ENCODE measurements at places on chromosomes 3 and 15.

GRCh38 chr15:44712346-44713005, 1.2 kb downstream of the B2M start:
- DNase-seq = no peak

- DNase-seq = no peak
Observed at GRCh38 chr3:135878501-135878900, 87.0 kb upstream of the PPP2R3A start.

DNA sequence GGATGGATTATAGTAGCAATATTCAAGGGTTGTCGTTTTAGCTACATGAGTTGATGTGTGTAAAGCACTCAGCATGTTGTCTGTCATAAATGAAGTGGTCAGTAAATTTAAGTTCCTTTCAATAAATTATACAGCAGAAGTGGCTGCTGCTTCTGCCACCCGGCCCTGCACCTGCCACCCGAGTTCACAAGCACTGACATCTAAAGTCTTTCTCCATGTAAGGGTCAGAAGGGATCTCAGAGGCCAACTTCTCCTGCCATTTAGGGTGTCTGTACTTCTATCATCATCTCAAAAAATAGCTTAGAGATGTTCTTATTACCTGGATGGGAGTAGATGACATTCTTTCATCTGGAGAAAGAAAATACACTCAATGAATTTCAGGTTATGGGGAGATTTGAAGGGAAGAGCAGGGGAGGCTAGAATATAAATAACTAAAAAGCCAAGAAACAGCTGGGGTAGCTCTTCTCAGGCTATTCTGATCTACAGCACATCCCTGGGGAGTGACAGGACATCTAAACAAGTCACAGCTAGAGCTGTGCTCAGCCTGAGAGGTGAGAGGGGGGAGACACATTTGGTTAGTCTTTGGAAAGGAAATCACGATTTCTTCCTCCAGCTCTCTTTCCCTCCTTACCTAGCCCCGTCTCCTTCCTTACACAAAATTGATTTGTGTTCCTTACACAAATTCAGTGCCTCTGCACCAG, 8.0 kb downstream of the GCSAM start:
- DNase-seq = no peak

DNA sequence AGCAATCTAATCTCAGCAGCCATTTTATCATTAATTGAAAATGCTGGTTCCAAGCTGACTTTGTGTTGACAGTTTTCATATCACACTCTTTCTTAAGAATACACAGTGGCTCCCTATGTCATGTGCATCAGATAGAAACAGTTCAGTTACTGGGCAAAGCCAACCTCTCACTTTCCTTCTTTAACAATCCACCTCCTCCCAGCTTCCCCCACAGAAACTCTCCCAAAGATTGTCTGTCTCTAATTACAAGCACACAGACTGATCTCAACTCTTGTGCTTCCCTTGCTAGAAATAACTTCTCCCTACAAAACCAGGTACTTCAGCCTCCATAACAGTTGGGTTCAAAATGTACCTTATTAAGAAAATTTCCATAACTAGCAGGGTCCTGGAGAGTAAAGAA, 228.9 kb upstream of the WNT5A start:
- DNase-seq = no peak

GRCh38 chr3:174959556-174960065, 100.5 kb downstream of the NAALADL2 start:
- no peak for DNase-seq

DNA sequence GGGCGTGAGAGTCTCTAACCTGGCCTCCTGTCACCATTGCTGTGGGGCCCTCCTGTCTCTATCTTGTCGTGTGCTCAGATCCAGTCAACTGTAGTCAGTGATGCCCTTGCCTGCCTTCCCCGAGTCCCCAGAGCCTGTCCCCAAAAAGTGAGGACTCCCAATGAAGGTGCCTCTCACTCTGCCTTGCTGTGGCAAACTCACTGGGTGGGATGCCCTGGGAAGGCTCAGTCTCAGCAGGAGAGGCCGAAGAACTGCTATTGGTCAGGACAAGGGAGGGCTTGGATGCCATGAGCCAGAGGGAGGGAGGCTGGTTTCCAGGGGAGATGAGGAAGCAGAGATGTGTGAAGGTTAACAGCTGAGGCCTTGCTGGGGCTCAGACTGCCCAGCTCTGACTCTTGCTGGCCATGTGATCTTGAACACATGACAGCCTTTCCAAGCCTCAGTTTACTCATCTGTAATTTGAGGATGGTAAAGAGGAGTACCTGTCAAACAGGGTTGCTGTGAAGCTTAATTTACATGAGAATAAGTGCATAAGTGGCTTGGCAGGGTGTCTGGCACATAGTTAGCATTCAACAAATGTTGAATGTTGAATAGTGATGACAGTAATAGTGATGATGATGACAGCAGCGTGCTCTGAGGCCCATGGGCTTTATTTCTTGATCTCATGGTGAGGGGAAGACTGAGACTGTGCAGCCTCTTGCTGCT, 8.2 kb downstream of the KY start:
- no peak for DNase-seq

DNA sequence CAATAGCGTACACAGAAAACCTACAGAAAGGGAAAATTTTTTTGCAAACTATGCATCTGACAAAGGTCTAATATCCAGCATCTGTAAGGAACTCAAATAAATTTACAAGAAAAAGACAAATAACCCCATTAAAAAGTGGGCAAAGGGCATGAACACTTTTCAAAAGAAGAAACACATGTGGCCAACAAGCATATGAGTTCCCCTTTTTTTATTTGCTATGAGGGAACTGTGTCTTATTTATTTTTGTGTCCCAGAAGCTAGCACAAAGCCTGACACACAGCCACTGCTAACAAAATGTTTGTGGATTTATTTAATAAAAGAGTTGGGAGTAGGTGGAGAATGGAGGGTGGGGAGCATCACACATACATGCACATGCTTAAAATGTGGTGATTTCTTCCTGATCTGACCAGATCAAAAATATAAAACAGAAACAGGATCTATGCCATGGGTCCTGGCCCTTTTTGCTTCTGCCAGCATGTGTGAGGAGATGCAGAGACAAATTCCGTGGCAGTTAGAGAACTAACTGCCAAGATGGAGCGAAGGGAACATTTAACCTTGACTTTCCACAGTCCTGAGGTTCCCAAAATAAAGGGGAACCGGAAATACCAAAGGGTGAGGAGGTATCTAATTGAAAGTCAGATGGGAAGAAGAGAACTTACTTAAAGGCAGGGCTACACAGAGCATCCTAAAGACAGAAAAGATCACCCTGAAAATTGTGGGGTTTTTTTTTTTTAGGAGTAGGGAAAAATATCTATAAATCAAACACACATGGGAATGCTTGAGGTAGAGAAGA, at the start of gene TMEM202:
TMEM202 (plus strand) TSS at position 510 of the 793 bp plus-strand sequence; CDS start at position 532, 22 bp downstream.
- DNase-seq = no peak

GRCh38 chr3:112253301-112253971, 40.6 kb downstream of the SLC9C1 start:
- DNase-seq = no peak

GRCh38 chr3:180253283-180253682, 216.5 kb upstream of the PEX5L start:
- DNase-seq = no peak

DNA sequence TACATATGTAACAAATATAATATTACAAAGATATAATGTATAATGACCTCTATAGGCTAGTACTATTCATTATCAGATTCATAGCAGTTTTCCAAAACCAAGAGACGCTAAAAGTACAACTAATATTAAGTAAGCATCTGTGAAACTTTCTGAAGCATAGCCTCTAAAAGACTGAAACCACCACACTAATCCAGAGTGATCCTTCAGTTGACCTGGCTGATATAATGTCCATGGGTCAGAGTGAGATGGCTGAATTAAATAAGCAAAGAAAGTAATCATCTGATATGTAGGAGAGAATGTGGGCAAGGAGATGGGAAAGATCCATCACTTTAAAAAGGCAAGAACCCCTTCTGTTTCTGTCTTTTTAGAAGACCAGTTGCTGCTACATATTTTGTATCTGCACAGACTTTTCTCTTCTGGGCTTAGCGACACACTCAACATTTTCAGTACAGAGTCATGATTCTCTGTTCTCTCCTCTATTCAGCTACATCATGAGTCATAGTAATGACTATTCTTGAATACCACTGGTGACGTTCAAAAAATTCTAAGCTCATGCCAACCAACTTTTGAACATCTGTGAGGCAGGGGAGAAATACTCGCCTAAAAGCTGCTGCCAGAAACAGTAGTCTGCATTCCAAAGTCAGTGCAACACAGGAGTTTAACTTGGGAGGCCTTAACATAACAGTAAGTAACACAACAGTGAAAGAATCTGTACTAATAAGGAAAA, 149.6 kb downstream of the MAGI1 start:
- DNase-seq = no peak

DNA sequence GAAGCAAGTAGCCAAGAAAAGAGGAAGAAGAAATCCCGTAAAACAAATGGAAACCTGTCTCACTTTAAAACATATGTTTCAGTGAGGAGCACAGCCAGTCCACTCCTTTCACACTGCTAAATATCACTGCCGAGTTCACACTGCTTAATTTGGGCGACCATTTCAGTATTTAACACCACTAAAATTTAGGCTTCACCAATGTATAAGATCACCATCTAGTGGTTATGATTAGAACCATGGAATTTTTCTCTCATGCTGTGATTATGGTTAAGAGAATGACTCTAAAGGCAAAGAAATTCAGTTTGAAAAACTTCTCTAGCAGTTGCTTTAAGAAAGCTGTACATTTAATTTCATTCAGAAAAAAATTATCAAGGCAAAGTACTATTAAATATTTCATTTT, 16.6 kb downstream of the SLC4A7 start:
- no peak for DNase-seq

DNA sequence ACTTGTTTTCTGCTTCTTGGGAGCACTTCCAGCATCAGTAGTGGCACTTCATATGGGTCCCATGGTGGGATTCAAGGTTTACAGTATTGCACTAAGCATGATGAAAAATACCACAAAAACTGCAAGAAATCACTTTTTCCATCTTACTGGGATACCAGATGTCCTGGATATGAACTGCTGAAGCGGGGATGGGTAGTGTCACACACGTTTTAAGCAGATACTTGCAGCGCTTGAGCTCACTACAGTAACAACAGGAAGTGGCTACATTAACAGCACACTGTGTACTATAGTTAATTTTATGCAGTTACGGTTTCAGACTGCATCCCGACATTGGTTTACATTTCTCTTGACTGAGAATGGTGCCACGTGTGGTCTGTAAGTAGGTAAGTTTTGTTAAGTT, 3.5 kb upstream of the ISG20 start:
- no peak for DNase-seq

DNA sequence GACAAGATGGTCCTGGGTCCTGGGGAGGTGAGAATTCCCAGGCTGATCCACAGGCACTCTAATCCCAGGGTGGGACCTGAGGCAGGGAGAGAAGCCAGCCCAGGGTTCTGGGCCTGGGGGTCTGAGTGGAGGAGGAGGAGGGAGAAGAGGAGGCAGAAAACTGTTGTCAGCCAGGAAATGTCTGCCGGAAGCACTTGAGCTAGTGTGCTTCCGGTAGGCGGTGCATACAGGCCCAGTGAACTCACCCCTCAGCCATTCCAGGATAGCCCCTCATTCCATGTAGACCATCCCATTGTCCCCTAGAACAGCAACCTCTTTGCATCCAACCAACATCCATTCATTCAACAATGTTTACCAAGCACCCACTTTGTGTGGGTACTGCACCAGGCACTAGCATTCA, 47.9 kb upstream of the LCTL start:
- no peak for DNase-seq

DNA sequence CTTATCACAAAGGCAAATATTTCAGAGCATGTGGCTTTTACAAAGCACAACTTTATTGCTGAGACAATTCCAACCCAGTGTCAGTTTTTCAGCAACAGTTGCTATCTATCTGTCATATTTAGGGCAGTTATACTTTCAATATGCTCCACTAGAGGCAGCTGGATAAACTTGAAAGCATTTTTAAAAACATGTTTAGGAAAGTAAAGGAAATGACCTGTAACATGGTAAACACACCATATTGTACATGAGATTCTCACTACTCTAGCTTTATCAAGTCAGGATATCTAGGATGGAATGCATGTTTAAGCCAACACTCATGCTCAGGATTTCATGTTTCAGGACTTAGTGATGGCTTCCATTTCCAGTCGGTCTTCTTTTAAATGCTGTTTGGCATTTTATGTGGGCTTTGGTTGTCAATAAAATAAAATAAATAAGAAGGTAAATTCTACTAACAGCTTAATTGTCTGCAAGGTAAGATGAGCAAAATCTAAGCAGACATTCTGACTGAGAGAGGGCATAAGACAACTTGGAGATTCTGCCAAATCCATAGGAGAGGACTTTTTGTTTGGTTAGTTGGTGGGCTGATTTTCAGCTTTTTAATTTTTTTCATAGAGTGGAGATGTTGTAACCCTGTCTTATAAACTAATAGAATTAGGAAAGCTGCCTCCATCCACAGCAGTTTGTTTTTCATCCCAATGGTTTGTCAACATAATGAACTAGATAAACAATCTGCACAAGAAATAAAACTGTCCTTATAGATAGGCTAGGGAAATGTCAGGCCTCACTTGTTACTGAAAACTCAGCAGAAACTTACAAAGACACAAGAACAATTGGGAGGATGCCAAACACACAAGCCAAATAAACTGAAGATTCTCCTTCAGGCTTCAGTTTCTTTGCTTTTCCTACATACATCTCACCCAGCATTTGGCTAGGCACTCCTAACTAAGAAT, 63.4 kb upstream of the CPB1 start:
- no peak for DNase-seq

DNA sequence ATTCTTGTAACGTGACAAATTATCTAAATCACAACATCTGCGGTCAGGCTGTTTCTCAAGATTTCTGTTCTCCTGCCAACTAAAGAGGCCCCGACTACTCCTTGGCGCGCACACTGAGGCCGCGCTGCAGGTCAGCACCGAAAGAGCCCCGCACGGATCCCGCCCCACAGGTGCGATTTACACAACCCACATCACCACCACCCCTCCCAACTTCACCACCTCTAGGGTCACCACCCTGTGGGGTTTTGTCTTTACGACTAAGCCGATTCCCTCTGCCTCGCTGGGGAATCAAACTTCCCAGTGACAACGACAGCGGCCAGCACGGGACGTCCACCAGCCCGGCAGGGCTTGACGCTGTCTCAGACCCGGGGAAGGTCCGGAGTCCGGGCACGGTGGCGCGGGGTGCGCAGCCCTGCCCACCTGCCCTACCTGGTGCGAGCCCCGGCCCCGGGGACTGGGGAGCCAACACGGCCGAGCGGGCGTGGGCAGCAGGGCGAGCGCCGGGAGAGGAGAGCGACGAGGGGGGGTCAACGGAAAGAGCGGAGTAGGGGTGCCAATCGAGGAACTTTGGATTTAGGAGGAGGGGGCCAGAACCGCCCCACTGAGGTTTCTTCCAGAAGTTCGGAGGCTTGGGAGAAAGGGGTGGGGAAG, 764 bp downstream of the UACA start:
- no peak for DNase-seq

Measured in activated CD8-positive, alpha-beta memory T cell treated with anti-CD3 and anti-CD28 coated beads for 4 hours (primary cell).